ENCODE measurements at places on chromosomes 6 and 20.

- no peak for DNase-seq
These were observed 58.8 kb upstream of the MOCS1 start for GRCh38 chr6:39992861-39993622.

DNA sequence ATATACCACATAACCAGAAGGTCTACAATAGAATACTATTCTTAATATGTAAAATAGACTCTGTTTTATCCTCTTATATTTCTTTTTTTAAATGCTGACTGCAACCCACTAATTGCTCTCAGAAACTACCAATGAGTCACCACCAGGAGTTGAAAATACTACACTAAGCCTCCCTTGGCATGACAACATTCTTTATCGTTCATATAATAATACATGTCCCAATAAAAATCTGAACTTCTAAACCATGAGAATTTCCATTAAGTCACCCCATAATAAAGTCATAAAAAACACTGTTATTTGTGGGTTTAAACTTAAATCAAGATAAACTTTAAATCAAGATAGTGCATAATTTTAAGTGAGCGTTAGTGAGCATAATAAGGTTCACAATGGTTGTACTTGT, 4.2 kb downstream of the HACE1 start:
- DNase-seq: peak; percentile 41

DNA sequence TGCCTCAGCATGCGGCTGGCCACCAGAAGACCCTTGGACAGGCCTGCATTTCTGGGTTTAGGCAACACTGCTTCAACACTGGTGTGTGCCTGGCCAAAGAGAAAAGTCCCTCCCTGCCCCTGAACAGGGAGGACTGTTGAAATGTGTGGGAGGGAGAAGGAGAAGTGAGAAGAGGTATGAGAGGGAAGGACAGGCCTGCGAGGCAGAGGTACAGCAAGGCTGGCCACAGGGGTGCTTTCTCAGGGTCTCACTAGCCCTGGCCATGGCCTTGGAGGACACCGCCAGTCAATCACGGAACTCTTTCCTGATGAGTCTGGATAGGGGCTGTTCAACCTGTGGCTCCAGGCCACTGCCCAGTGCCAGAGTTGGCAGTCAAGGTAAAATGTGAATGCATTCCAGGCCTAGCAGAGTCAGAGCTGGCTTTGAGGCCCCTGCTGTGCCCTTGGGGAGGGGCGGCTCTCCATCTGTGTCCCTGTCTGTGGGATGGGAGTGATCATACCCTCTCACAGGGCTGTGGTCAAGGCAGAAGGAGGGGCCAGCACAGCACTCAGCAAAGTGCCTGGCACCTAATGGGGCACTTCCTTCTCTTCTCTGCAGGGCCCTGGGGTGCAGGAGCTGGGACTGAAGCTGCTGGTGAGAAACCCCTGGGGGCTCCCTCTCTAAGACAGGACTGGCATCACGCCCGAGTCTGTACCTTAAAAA, 43.2 kb upstream of the CDH22 start:
- DNase-seq: no peak

DNA sequence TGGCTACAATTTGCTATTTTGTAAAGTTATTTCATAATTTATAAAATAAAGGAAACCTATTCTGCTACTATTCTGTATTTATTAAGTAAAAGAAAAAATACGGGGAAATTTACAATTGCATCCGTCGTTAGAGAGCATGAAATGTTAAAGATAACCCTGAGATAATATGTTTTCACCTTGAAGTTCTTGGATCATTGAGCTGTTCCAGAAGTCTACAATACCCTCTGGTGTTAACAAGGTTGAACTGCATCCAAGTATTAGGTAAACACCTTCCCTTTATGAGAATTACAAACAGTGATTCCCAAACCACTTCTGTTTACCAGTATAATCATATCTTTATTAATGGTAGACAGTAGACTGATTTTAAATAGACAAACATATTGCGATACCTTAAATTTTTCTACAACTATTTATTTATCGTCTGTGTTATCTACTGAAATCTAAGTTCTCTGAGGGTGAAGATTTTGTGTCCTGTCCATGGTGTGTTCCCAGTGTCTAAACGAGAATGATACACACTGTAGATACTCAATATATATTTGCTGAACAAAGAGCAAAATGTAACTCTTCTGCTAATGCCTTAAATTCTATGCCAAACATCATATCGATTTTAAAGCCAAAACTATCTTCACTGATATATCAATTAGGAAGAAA, 28.2 kb downstream of the TBC1D32 start:
- DNase-seq: no peak

GRCh38 chr20:62265365-62265764, 27.0 kb downstream of the OSBPL2 start:
- DNase-seq: no peak

DNA sequence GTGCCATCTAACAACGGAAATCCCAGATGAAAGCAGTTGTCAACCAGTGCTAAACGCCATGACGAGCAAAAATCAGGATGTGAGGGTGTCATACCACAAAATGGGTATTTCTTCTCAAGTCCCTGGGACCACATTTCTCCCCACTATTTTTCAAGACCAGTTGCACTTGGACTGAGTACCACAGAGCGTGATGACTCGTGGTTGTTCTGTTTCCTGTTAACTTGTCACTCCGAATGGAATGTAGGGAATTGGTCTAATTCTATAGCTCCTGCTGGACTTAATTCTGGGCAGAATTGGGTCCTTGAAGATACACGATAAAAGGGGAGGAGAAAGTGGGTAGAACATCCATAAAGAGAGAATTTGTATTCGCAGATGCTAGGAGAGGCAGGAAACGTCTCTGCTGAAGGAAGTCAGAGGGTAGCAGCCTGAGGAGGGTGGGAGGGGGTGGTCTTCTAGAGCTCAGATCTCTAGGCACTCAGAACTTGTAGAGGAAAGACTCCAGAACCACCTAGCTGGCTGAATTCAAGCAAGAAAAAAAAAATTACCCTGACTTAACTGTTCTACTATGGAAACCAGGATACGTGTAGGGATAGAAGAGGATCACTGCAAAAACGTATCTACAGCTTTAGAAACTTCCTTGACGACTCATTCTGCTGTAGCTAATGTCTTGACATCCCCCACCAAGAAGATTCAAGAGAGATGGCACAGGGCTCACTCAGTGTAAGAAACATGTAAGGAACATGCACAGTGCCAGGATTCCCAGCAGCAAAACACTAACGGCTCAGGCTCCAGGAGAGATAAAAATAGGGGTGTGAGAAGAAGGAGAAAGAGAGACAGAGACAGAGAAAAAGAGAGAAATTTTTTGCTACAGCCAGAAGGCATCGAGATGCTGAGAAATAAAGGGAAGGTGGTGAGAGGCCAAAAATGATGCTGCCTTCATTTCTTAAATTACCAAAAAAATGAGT, 494.7 kb downstream of the CD83 start:
- DNase-seq: peak; percentile 16

- peak; percentile 43 for DNase-seq
These were observed 72.0 kb upstream of the BACH2 start for GRCh38 chr6:90368601-90369000.

GRCh38 chr6:50936277-50936681, 117.6 kb downstream of the TFAP2B start:
- no peak for DNase-seq

DNA sequence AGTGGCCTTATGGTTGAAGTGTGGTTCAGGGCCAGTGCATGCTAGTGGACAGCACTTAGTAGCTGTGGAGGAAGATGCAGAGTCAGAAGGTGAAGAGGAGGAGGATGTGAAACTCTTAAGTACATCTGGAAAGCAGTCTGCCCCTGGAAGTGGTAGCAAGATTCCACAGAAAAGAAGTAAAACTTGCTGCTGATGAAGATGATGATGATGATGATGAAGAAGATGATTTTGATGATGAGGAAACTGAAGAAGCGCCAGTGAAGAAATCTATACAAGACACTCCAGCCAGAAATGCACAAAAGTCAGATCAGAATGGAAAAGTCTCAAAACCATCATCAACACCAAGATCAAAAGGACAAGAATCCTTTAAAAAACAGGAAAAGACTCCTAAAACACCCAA, 28.9 kb downstream of the MDFI start:
- no peak for DNase-seq

- DNase-seq: no peak
These were observed 134.4 kb upstream of the COL21A1 start for GRCh38 chr6:56381801-56382251.

GRCh38 chr6:34680802-34681515, 15.6 kb downstream of the ILRUN start:
- DNase-seq: peak; percentile 47

GRCh38 chr20:44883214-44883902, 2.1 kb upstream of the YWHAB start:
- DNase-seq: no peak

GRCh38 chr6:139539852-139540251, 165.4 kb upstream of the CITED2 start:
- DNase-seq: peak; percentile 67

GRCh38 chr20:44054118-44054517, 132.9 kb downstream of the JPH2 start:
- no peak for DNase-seq

DNA sequence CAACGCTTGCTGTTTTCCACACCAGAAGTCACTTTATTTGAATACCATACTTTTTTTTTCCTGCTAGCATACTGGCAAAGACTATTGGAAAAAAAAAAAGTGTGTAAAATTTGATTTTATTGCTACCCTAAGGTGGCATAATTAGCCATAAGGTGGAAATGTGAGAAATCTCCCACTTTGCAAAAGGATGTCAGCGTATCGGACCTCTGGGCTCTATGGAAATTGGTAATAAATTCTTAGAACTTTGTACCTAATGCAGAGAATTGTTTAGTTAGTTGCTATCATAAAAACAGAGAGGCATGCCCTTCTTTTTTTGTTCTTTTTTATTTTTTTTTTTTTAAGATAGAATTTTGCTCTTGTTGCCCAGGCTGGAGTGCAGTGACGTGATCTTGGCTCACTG, 63.7 kb upstream of the GMDS start:
- no peak for DNase-seq

DNA sequence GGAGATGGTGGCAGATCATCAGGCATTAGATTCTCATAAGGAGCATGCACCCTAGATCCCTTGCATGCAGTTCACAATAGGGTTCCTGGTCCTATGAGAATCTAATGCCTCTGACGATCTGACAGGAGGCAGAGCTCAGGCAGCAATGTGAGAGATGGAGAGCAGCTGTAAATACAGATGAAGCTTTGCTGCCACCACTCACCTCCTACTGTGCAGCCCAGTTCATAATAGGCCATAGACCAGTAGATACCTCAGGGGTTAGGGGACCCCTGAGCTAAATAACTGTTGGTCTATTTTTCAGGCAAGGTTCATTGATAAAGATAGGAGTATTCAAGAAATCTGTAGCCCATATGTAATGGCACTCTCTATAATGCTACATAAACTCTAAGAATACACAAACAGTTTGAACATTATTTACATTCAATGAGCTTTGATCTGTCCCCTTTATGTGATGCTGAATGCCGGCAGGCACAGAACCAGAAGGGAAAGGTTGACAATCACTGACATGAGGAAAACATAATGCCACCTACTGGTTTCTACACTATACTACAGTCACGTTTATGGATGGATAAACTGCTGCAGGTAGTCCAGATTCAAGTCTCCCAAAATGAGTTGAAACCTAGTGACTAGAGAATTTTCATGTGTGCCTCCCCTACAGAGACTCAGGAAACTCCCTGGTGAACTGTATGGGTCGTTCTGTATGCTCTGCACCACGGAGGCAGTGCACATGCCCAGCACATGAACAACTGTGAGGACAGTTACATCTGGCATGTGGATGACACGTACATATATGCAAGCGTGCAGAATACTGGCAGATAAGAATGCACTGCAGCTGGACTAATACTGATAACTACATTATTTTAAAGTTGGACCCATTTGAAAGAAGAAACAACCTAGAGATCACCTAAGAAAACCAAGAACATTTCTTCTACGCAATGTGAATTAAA, 72.0 kb downstream of the DST start:
- no peak for DNase-seq

DNA sequence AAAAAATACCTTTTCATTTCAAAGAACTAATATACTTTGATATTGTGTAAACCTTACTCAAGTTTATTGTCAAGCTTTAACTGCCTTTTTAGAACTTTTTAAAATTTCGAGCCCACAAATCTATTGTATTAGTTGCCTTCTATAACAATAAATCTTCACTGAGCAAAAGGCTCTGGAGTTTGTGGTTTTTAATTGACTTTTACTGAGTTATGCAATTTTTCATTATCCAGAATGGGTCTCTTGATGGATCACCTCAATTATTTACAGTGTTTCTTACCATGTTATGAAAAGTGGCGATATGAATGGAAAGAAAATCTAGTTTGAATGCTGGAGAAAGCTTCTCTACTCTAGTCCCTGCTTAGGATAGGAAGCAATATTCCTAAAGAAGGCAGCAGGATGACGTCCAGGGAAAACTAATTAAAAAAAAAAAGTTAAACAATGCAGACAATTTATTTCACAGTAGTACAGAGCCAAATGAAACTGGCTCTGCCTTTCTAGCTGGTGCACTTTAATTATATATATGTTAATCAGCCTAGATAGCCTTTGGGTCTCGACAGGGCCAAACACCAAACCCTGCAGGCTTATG, 5.0 kb downstream of the ID4 start:
- DNase-seq: no peak

DNA sequence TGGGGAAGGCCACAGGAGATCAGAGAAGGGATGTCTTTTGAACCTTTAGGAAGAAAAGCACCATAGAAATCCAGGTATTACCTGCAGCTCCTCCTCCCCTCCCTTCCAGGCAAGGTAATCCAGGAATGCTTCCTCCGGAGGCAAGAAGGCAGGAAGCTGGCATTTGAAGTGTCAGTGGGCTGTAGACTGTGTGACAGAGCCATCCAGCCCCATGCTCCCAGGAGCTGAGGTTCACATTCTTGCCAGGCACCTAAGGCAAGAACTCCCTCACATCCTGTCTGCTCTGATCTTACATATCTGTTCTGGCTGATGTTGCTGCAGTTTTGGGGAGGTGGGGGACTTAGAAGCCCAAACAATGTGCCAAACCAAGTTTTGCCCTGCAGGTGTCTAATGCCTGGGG, 27.8 kb upstream of the SCUBE3 start:
- DNase-seq: no peak

GRCh38 chr6:141744971-141745370, 387.8 kb upstream of the GJE1 start:
- no peak for DNase-seq

DNA sequence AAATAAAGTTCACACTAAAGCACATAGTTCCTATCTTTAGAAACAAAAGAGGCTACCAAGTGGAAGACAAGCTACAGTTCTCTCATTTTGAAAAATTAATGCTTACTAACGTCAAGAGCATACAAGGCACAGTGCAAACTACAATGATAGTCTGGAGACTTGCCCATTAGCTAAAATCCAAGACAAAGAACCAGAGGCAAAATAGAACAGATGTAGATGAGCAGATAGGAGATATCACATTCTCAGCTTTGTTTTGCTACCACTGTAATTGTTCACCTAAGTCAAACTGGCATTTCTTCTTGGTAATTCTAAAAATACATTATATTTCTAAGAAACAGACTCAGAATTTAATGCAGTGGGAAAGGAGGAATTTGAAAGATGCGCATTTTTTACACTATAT, 5.2 kb downstream of the TMEM30A start:
- DNase-seq: no peak
